ENCODE measurements at places on chromosomes 4 and X. TPM values are rescaled to one million over a fixed set of nuclear protein-coding genes. Genes with fewer than 3 reads are reported as not detected.

TMEM271 gene
- total RNA-seq: not detected

DNA sequence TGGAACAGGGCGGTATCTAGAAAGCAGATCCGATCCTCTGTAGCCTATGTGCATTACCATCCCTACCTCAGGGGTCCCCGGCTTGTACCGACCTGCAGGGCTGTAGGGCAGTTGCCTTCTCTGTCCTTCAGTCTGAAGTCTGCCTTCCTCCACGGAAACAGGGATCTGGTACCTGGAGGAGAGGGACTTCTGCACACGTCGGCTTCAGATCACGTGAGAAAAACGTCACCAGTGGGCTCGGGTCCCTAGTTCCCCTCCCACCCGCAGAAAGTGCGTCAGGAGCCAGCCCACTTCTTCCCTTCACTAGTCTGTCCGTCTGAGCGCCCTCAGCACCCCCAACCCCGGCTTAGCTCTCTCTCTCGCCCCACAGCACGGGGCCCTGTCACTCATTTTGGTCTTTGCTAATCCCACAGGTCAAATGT lies at the start of gene TCEAL5:
Gene TCEAL5, minus strand, starts transcription at position 170 of the 422 bp plus-strand sequence. CDS start 2,187 bp downstream, outside the sequence.
- no peak for DNase-seq

DNA sequence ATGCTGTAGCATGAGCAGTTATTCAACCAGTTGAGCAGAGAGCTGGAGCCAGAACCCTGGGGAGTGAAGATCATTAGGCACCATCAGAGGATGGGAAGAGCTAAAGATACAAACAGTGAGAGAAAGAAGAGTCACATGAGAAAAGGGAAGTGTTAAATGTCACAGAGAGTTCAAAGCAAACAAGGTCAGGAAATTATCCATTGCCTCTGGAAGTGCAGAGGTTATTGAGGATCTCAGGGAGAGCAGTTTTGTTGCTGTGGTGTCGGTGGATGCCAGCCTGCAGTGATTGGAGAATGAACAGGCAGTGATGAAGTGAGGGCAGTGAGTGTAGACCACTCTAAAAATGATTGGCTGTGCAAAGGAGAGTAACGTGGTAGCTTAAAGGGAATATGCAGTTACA lies 17.7 kb downstream of the SPARCL1 start:
- DNase-seq: no peak

DNA sequence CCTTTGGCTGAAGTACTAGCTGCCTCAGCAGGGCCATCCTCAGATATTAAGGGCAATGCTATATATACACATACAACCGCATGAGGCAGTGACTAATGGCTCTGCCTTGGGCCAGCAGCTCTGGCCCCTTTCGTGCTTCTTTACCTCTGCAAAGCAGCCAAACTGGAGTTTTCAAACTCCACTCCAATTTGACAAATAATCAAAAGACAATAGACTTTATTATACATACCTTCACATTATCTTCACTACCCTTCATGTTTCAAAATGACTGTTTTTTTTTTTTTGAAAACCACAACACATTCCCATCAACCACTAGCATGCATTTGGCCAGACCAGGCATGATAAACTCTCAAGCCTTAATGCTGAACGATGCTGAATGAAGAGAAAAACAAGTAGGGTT lies 187.7 kb downstream of the ENOX2 start:
- no peak for DNase-seq

PNMA6F gene
- total RNA-seq: not detected

- DNase-seq: no peak
Observed at GRCh38 chr4:140603286-140603685, 34.5 kb upstream of the UCP1 start.

GRCh38 chr4:148023512-148024181 lies 291.8 kb downstream of the ARHGAP10 start:
- DNase-seq: no peak

LARP7 gene
- 48.5 TPM for total RNA-seq

GRCh38 chr4:133618963-133619362 lies 469.9 kb downstream of the PCDH10 start:
- DNase-seq: no peak

TREX2 gene
- 3.0 TPM for total RNA-seq

HTRA3 gene
- not detected for total RNA-seq

DNA sequence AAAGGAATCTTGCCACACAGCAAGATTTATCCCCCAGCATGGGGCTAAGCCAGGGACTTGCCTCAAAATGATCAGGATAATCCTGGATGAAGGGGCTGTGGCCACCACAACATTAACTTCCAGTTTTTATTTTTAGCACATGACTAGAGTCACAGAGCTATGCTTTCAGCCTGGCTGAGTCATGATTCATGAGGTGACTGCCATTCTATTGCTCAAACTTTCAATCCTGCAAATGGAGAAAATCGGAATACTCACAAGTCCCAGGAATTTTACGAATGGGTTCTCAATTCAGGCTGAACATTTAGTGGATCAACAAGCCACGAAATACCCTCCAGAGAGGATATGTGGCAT lies 70.7 kb upstream of the HPGD start:
- DNase-seq: no peak

GRCh38 chrX:69158166-69158980 lies 6.9 kb downstream of the PJA1 start:
- DNase-seq: peak; percentile 30

GRCh38 chr4:98430708-98431403 lies 169.7 kb downstream of the RAP1GDS1 start:
- no peak for DNase-seq

DNA sequence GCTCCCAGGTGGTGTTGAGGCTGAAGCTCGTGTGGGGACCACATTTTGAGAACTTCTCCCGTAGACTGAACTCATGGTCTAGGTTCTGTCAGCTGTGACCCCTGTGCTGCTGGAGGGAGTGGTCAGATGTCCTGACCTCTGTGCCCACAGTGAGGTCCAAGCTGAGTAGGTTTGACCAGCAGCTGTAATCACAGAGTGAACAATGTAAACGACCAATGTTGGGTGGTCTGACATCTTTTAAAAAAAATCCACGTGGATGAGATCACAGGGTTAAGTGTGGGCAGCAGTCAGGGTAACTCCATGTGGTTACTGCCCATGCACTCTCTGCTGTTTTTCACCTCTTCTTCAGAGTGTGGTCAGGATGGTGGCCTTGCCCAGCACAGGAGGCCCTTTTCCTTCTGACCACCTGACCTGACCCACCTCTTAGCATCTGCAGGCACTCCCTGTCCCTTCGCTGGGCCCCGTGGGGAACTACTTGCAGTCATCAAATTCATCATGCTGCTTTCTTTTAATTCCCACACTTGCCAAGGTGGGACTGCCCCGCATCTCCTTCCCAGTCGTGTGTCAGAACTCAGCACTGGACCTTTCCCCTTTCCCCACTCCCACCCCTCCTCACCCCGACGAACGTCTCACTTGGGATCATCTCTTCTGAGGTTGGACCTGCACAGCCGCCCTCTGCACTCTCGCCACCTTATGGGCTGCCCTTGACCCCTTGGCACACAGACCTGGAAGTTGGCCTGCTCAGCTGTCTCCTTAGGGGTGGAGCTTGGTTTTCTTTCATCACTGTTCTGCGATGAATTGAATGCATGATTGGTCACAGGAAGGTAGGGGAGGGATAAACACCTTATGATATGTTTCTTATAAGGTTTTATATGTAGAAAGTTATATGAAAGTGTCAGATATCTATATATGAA lies 120.1 kb downstream of the PTTG2 start:
- DNase-seq: no peak

S100G gene
- total RNA-seq: not detected

GRCh38 chr4:74013264-74013663 lies 14.8 kb upstream of the CXCL5 start:
- no peak for DNase-seq

PFKFB1 gene
- 0.64 TPM for total RNA-seq

GRCh38 chr4:37685823-37686372 lies 278 bp downstream of the RELL1 start:
- DNase-seq: peak; percentile 63

LDOC1 gene
- 8.5 TPM for total RNA-seq

SORCS2 gene
- not detected for total RNA-seq

DNA sequence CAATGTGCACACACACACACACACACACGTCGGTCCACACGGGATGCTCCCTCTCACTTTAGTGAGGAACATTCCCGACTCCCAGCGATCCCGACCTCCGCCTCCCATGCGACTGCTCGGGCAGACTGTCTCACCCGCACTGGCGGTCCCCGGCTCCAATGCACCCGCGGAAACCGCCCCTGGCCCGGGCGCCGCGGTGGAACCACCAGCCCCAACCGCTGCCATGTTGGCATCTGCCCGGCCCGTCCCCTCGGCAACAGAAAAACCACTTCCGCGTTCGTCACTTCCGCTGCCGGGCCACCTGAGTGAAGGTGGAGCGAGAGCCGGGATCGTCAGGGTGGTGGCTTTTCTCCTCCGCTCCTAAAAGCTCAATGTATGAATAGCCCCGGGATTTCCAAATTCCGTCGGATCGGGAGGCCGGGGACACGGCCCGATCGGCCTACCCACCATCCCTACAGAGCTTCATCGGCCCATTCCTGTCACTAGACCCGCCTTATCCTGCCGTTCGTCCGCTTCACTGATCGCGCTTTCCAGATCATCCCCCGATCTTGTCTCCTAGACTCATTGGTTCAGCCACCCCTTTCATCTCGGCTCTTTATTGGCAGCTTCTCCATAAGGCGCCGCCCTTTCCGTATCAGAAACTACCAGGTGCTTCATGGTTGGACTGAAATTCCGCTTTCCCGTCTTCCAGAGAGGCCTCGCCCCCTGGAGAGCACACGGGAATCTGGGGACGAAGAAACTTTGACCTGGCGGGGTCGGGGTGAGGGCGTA lies at the start of gene SLC35A2:
Gene SLC35A2, minus strand, starts transcription at position 235 of the 771 bp plus-strand sequence. Its CDS starts 10 bp downstream, at position 225.
- DNase-seq: peak; percentile 90

PARM1 gene
- not detected for total RNA-seq

DNA sequence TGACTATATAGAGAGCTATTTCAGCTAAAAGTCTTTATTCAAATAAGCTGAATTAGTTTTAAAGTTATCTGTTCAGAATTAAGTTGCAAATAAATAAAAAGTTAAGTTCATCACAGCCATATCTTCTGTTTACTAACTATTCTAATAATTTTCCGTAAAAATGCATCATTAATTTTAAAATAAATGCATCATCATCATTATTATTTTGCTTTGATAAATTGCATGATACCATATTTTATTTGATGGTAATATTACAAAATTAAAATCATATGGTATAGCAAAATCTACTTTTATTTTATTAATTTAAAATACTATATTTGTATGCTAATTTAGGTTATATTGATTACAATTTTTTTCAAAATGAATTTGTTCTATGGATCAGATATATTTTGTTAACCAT lies 357.3 kb upstream of the NDST4 start:
- DNase-seq: no peak

- no peak for DNase-seq
Observed at GRCh38 chrX:151912221-151912620, 468 bp upstream of the MAGEA4 start.

ARHGEF6 gene
- 97.2 TPM for total RNA-seq

DNA sequence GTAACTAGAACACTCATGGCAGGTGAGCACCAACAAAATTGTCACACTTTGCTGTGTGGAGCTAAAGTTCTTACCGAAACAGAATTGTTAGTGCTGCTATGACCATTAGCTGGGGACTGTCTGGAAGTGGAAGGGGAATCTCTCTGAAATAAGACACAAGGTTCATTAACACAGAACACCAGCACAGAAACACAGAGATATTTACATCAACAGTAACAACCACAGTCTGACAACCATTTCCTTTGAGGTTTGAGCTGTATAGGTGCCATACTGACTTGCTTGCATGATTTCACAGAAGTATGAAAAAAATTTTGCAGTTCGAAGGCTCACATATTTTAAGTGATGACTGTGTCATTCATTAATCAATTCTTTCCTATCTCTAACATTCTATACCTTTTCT lies 109.8 kb downstream of the NYX start:
- DNase-seq: peak; percentile 42

- DNase-seq: no peak
Observed at GRCh38 chr4:3437582-3437936, 4.2 kb upstream of the HGFAC start.

DNA sequence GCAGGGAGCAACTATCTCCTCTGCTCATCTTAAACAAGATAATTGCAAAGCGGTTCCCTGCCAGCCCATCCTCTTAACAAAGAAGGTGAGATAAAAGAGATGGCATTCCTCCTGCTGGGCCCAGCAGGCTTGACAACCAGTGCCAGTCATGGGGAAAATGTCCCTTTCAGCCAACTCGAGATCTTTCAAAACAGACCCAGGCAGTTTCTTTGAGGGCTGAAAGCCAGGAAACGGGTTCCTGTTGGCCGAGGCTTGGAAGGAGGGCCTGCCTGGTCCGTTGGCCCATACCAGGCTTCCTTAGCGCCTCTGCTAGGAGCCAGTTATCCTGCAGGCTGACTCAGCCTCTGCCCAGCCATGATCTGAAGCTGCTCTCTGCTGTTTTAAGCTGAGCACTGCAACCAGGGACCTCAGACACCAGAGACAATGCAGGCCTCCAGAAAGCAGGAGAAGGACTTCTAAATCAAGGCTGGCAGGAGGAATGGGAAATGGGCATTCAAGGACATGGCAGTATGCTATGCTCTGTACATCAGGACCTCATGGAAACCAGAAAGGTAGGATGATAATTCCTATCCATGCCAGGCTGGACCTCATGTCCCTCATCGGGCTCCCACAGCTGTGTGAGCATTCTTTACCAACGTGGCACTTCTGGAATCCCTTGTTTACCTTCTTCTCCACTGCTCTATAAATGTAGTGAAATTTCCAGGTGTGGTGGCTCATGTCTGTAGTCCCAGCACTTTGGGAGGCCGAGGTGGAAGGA lies 42.4 kb upstream of the SLC2A9 start:
- DNase-seq: no peak

DNA sequence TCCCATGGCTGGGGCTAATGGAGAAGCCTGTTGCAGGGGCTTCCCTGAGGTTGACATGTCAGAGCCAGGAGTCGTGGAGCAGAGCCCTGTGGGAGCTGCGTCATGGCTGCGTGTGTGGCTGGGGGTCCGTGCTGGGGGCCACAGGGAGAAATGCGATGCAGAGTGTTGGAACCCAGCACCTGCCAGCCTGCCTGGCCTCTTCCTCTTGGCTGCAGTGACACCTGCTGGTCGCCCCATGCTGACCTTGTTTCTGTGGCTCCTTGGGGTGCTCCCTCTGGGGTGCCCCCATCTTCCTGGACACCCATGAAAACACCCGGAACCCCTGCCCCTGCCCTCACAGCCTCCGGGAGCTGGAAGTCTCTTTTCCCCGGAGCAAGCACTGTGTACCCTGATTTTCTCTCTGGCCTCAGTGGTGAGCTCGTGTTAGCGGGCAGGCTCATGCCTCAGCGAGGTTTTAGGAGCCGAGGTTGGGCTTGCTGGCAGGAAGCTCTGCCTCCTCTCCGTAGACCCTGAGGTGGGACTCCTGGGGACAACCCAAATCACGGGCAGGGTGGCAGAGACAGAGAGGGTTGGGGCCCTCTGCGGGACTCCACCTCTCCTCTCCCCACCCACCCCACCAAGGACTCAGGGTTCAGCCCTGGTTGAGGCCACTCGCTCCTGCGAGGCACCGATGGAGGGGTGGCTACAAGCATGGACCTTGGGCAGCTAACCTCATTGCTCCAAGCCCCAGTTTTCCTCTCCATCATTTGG lies 103.7 kb downstream of the SORCS2 start:
- DNase-seq: no peak

FAM53A gene
- total RNA-seq: 0.99 TPM

- no peak for DNase-seq
Observed at GRCh38 chr4:29805245-29805644, 914.9 kb upstream of the PCDH7 start.

GLRA2 gene
- not detected for total RNA-seq

PCDH10 gene
- total RNA-seq: not detected

GRCh38 chr4:5707366-5707765 lies 993 bp downstream of the EVC2 start:
- no peak for DNase-seq

GRCh38 chr4:182886205-182886604 lies 31.0 kb downstream of the DCTD start:
- DNase-seq: no peak
